Caudate nucleus (tissue), 63 donors: ENCODE measurements at places on chromosomes 13 and 19.
A peak's percentile ranks its signal among the peaks of the same experiment; 100 is the strongest.

DNA sequence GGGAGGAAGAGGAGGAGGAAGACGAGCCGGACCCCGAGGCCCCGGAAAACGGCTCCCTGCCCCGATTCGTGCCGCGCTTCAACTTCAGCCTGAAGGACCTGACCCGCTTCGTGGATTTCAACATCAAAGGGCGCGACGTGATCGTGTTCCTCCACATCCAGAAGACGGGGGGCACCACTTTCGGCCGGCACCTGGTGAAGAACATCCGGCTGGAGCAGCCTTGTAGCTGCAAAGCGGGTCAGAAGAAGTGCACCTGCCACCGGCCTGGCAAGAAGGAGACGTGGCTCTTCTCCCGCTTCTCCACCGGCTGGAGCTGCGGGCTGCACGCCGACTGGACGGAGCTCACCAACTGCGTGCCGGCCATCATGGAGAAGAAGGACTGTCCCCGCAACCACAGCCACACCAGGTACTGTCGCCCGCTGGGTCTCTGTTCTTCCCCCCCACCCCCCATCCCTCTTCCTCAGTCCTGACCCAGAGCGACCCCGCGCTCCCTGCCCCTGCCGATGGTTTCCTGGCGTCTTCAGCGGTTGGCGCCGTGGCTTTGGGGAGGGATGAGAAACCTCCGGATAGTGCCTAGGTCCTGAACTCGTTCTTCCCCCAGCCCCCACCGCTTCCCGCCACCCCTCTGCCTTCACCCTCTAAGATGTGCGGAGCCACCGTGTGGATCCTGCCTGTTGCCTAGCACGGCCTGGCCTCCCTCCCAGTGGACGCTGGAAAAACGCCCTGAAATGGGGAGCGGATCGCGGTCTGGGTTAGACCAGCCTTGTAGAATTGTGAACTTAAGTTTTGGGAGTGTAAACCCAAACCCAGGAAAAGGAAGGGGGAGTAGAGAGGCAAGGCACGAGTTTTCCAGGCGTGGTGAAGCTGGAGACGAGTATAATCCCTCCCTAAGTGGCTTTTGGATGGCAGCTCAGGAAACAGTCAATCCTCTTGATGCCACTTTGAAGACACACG is 1.5 kb downstream of the HS6ST3 start:
- DNase-seq, result no peak

- DNase-seq, result peak; percentile 7
These were observed 14.8 kb upstream of the GPI start for GRCh38 chr19:34350161-34350561.

DNA sequence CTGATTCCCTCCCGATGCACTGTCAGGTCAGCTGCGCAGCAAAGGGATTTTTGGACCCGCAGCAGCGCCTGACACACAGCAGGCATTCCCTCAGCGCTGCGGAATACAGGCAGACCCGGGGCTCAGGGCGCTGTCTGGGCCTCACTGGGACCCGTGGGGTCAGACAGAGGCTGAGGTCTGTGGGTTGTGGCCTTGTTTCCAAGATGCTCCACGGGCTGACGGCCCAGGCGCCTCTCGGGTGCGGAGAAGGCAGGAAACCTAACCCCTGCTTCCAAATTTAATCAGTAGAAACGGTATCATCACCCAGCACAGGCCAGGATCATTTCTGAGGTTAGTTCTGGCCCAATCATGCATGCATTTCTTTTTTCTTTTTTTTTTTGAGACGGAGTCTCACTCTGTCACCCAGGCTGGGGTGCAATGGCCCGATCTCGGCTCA is 686 bp upstream of the RNF126 start:
- DNase-seq, result peak; percentile 59

DNA sequence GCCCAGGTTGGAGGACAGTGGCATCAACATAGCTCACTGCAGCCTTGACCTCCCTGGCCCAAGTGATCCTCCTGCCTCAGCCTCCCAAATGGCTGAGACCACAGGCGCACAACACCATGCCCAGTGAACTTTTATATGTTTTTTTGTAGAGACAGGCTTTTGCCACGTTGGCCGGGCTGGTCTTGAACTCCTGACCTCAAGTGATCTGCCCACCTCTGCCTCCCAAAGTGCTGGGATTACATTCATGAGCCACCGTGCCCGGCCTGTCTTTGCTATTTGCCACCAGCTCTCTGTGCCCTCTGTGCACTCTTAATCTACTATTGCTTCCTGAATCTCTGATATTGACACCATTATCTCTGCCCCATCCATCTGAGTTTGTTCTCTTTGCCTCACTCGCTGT is 34.3 kb upstream of the LRRC4B start:
- no peak for DNase-seq

GRCh38 chr19:3046698-3047495 is 15.4 kb downstream of the TLE5 start:
- no peak for DNase-seq

DNA sequence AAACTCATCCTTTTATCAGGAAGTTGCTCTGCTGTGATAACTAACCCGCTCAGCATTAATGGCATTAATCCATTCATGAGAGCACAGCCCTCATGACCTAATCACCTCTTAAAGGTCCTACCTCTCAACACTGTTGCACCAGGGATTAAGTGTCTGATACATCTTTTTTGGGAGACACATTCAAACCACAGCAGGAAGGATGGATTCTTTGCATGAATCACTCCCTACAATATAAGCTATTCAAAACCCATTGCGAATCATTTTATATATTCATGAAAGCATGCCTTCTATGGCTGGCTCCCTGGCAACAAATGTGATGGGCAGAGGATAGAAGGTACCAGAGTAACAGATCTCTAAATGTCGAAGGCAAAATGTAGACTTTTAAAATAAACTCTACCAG is 27.6 kb downstream of the ARL11 start:
- DNase-seq, result no peak

DNA sequence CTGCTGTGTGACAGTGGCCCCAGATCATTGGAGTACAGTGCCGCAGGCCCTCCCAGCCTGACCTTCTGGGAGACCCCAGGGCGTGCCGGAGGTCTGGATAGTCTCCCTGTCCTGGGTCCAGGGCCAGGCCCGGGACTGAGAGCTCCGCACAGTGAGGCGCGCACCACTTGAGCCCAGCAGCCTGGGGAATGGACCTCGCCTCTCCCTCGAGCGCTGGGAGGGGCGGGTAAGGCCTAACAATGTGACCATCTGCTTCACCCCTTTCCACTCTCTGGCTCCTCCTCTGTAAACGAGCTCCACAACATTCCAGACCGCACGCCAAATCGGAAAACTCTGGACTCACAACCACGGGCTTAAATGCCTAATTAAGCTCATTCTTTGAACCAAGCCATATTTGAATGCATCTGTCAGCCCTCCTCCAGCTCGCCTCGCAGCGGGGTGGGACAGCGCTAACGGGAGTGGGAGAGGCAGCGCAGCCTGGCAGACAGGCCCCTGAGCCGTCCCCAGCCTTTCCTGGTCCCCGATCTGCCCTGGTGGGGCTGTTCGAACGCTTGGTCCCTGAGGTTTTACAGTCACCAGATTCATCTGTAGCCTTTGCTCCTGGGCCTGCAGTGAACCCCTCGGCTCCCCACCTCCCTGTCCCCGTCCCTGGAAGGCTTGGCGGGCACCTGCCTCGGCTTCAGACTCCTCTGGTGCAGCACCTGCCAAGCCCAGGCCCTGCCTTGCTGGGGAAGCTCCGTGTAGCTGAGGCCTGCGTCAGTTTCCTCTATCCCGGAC is 120.7 kb upstream of the VSTM2B start:
- DNase-seq, result no peak

DNA sequence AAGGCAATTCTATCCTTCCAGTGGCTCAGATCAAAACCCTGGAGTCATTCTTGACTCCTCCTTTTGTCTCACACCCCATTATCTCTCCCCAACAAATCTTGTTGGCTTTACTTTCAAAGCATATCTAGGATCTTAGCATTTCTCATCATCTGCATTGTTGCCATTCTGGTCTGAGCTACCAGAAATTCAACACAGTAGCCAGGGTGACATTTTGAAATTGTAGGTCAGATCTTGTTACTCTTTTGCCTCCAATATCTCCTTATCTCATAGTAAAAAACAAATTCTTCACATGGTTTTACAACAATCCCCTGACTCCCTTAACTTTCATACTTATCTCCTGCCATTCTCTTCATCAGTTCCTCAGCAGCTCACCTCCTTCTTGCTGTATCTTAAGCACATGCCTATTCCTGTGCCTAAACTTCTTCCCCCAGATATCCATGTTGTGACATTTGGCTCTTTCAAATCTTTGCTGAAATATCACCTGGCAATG is 115.8 kb downstream of the KLF5 start:
- no peak for DNase-seq

DNA sequence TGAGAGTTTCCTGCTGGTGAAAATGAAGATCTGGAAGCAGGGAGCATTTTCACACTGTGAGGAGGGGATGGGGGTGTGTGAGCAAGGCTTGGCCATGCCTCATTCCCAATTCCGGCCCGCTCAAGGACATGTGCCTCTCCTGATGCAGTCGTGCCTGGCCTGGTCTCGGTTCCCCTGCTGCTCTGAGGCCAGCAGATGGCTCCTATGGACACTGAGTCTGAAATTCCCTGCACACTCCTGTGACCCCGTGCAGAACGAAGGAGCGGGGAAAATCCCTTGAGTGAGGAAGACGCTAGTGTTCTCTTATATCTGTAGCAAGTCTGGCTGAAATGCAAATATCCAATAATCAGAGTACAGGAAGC is 363 bp upstream of the ZNF763 start:
- DNase-seq, result no peak
